ENCODE measurements at places on chromosomes 11 and 22.
A peak's percentile ranks its signal among the peaks of the same experiment; 100 is the strongest.

DNA sequence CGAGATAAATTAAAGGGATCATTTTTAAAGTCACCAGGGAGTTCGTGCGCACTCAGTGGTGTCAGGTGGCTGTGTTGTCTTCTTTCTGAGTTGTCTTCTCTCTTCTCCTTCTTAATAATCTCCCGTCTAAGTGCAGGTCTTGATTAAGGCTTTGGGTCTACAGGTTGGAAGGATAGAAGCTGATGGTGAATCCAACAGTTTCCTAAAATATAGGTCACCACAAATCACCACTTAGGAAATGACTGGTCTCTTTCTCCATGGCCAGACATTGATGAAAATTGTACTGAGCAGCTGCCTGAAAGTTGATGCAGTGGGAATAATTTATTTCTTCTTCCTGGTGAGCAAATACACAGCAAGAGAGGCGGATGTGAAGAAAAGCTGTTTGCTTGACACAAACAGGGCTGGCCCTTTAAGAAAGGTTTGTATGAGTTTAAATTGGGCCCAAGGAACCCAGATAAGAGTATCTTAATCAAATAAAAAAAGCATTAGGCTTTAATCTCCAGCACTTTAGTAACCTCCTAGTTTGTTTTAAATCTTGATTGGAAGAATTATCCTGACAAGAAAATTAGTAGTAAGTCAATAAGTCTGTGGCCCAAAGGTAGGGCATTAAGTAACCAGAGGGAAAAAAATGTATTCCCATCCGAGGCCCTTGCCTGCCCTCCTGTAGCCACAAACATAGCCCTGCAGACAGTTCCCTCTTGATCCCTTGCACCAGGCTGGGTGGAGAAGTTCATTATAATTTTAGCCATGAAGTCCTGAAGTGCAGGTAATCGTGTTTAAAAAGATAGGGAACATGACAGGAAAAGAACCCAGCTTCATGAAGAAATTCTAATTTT is 245.8 kb downstream of the KIRREL3 start:
- no peak for DNase-seq

GRCh38 chr22:50190941-50191741 is 5.4 kb downstream of the TRABD start:
- DNase-seq: no peak

DNA sequence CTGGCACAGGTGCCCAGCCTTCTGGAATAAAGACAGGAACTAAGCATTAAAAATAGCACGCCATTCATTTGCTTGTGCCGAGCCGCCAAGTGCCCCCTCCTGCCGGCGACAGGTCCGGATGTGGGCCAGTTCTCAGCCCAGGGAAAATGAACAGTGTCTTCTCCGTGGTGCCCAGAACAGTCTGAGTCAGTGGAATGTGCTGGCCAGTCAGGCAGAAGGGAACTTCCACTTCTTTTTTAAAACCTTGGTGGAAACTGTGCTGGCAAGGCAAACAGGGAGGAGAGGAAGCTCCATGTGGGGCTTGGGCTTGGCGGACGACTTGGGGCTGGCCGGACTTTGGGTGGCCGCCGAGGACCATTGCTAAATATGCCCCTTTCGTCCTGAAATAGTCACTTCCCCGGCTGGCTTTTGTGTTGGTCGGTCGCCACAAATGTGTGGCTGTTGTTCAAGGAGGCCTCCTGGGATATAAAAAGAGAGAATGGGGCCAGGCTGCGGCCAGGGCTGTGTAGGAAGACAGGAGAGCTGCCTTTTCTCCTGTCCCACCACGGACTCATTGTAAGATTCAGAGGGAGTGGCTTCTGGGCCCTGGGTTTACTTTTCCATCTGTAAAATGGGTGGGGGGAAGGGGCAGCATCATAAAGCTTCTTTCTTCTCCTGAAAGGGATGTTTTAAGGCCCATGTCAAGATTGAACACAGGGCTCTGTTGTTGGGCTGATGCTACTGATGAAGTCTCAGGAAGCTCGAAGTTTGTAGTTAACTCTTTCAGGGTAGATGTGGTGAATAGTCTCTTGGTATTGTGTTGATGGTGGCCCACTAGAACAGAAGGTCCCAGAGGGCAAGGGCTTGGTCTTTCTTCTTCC is 101.0 kb downstream of the PTPRJ start:
- no peak for DNase-seq

- peak; percentile 63 for DNase-seq
These were observed 79.5 kb upstream of the RTL6 start for GRCh38 chr22:44577391-44578109.

DNA sequence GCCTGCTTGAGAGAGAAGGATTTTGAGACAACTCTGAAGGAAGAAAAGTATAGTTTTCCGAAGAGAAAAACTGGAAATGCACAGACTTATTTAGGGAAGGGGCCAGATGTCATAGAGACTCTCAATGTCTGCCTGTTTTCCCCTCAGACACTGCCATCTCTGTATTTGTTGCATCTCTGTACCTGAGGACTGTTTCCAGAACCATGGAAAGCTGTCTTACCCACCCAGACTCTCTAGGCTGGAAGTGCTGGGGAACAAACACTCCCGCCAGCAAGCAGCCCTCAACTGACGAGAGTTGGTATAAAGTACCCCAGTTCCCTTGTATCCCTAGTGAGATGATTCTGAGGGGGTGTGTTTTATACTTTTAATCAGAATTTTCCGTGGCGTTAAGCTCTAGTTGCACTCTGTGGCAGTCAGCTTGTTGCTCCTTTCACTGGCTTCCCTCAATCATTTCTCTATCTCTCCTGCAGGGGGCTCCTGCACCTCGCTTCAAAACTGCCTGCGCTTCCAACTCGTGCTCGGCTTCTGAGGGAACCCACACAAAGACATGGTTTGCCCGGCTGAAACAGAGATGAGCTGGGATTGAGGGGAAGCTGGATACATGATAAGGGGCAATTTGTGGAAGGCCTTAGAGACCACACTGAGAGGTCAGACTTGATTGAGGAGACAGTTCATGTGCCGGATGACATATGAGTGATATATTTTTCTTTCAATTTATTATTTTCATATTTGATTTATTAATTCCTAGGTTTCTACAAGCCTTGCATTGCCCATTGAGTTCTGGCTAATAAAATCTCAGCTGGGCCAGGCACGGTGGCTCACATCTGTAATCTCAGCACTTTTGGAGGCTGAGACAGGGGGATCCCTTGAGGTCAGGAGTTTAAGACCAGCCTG is 36.9 kb upstream of the CLPB start:
- no peak for DNase-seq

GRCh38 chr11:29343465-29344333 is 673.1 kb downstream of the KCNA4 start:
- DNase-seq: peak; percentile 9

- DNase-seq: no peak
These were observed 32.2 kb upstream of the MYO18B start for GRCh38 chr22:25709758-25710157.

GRCh38 chr11:21053466-21053865 is 384.1 kb downstream of the NELL1 start:
- DNase-seq: no peak

GRCh38 chr11:68093565-68093964 is 27.6 kb downstream of the CHKA start:
- no peak for DNase-seq

DNA sequence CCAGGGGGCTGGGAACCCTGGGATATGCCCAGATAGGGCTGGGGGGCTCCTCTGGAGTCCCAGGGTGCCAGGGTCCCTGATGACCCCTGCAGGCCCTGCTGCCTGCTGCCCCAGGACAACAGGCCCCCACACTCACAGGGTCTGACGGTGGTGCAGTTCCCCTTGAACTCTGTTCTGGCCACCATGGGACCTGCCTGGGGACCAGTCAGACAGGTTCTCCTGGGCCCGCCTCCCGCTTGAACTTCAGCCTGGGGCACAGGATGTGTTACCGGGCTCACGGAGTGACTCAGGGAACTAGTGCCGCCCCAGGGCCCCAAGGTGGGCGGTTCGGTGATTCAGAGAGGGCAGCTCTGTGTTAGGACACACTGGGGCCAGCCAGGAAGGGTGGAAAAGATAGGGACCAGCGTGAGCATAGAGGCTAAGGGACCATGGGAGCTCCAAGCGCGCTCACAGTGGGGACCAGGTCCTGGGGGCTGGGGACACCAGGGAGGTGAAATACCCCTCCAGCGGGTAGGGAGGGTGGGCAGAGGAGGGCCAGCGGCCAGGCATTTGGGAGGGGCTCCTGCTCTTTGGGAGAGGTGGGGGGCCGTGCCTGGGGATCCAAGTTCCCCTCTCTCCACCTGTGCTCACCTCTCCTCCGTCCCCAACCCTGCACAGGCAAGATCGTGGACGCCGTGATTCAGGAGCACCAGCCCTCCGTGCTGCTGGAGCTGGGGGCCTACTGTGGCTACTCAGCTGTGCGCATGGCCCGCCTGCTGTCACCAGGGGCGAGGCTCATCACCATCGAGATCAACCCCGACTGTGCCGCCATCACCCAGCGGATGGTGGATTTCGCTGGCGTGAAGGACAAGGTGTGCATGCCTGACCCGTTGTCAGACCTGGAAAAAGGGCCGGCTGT is 21.5 kb upstream of the TXNRD2 start:
- no peak for DNase-seq

- DNase-seq: no peak
These were observed 54.5 kb upstream of the MPEG1 start for GRCh38 chr11:59267196-59267595.

DNA sequence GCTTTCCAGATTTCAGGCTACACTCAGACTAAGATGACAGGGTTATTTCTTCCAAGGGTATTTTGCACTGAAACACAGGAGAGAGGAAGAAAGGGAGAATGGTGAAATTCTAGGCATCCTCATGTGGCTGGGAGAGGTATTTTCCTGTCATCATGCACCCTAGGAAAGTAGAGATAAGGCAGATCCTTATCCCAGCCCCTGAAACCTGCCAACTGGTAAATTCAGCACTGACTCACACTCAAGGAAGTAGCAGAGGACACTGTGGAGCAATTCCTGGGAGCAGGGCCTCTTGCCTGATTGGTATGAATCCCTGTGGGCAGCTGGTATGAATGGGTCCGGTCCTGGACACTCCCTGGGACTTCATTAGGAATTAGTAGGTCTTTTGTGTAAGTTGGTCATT is 37.6 kb upstream of the SLC5A1 start:
- DNase-seq: no peak

GRCh38 chr22:43152003-43152356 is 621 bp downstream of the TSPO start:
- DNase-seq: no peak

DNA sequence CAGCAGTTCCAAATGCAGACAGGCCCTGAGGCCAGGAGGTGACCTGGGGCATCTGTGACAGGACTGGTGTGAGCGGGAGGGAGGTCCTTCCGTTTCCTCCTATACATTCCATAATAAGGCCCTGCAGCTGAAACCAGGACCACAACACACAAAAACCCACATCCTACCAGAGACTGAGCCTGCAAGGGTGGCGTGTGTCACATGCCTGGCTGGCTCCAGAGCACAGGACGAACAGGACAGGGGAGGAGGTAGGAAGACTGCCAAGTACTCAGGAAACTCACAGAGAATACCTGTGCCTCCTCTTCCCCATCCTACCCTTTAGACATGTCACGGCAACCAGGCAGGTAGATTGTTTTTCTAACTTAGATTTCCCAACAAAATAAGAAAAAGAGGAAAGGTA is 103.9 kb downstream of the ARL14EP start:
- no peak for DNase-seq

- DNase-seq: no peak
These were observed 23.0 kb upstream of the GDPD4 start for GRCh38 chr11:77324508-77324907.

GRCh38 chr11:60984636-60985035 is 13.2 kb downstream of the CD6 start:
- DNase-seq: no peak

GRCh38 chr22:20867179-20868024 is 8.6 kb downstream of the SNAP29 start:
- DNase-seq: peak; percentile 71

- DNase-seq: no peak
These were observed 15.5 kb upstream of the MS4A12 start for GRCh38 chr11:60477035-60477445.

DNA sequence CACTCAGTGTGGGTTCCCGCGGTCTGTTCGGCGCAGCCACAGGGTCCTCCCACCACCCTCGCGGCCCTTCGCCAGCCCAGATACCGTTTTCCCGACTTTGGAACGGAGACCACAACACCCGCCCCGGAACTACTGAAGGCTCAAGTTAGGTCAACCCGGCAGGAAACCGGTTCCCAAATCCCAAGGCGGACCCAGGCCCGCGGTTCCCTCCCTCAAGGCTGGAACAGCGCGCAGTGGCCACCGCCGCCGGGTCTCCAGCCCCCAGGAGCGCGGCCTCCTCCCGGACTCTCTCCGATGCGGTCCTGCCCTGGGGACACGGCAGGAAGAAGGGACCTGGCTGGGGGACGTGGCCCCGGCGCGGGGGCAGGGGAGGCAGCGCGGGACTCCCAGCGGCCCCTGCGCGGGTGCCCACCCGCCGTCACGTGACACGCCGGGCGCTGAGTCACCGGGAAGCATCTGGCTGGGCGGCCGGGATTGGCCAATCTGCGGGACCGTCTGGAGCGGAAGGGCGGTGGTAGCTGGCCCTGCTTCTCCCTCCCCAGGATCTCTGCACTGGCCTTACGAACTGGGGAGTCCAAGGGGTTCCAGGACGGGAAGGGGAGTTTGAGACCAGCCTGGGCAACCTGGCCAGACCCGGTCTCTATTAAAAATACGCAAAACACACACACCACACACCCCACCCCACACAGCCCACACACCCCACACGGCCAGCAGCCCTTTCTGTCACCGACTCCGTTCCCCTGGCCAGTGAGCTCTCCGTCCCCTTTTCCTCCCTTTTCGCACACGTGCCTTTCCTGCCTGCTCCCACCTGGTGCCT is 21.5 kb upstream of the MALAT1 start:
- DNase-seq: peak; percentile 97

DNA sequence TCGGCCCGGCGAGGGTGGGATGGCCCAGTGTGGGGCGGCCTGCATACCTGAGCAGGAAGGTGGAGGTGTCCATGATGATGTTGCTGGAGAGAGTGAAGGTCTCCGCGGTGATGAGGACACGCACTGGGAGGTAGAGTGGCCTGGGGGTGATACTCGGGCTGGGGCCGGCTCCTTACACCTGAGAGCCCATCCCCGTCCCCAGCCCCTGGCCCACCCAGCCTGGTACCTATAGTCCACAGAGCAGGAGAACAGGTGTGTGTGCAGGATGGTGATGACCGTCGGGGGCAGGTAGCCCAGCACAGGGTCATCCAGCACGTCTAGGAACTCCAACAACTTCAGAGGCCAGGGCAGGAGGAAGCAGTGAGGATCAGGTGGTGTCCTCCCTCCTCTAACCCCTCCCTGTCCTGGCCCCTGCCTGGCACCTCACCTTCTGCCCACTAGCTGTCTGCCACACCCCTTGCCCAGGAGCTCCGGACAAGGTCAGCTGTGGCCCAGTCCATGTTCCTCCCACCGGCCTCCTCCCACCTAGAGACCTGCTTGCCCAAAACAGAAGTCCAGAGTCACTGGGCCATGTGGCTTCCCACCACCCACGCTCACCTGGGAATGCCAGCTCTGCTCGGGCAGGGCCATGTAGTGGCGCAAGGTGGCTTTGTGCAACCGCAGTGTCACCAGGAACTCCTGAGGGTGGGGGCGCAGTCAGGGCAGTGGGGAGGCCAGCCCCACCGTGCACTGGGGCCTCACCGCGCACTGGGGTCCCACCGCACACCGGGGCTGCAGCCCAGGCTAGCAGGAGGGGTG is 11.3 kb downstream of the ATG2A start:
- no peak for DNase-seq
